ENCODE measurements at places on chromosomes 13 and 19.

DNA sequence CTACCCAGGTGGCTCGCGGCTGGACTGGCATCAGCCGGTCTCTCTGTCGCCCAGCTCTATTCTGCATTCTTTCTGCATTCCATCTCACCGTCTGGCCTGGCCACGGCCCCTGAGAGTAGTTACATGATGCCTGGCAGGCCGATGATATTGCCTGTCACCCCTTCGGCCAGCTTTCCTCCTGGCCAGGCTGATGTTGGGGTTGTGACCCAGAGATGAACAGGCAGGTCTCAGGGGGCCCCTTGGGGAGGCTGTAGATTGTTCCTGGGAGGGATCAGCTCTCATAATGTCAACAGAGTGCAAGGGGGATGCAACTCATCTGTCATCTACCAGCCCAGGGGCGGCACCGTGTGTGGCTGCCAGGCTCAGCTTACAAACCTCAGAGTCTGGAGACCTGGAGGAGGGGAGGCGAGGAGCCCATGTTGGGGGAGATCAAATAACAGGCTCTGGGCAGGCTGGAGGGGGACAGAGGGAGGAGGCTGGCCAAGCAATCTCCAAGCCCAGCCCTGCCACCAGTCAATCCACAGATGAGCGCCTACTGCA is 13.6 kb upstream of the FBXO17 start:
- no peak for DNase-seq

- no peak for DNase-seq
Observed at GRCh38 chr13:107518780-107519179, 696.6 kb downstream of the LIG4 start.

DNA sequence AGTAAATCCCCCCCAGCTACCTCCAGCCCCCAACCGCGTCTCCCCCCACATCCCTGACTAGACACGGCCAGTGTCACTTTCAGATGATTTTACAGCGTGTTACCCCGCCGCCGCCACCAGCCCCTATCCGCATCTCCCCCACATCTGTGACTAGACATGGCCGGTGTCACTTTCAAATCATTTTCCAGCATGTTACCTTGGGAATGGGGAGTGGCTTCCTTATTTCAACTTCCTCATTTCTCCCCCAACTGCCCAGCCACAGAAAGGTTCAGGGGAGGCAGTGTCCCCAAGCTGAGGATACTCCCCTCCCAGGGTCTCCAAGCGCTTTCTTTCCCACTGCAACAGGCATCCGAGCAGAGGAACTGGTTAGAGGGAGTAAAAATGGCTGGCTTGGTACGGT is 18.4 kb downstream of the ADGRL1 start:
- DNase-seq = no peak

DNA sequence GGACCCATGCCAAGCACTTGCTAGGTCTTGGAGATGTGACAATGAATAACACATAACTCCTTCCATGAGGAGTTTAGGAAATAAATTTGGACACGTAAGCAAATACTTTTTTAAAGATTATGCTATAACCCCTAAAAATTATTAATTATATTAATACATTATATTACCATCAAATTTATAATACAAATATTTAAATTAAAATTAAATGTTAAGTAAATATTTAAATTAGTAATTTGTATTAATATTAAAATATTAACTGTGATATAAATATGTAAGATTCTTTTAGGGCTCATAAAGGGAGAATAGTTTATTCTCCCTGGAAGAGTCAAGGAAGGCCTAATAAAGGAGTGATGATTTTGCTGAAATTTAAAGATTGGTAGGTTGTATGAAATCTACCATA is 121.1 kb downstream of the RAP2A start:
- no peak for DNase-seq

GRCh38 chr13:31267126-31267784 is 67.5 kb downstream of the B3GLCT start:
- DNase-seq = no peak

DNA sequence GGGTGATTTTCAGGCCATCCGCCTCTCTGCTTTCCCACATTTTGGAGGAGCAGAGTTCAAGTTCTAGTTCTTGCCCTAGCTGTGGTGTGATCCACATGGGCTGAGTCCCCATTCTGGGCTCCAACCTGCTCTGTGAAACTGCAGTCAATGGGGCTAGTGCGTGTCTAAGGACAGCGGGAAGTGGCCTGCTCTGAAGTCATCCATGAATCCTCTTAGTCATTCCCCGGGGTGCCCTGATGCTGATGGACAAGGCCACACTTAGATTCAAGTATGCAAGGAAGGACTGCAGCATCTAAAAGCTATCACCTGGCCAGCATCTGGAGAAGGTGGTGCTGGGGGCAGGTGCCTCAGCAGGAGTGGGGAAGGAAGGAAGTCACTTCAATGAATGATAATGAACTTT is 94.6 kb downstream of the TSHZ3 start:
- DNase-seq = no peak

- no peak for DNase-seq
Observed at GRCh38 chr13:110400786-110401533, 93.9 kb downstream of the COL4A2 start.

DNA sequence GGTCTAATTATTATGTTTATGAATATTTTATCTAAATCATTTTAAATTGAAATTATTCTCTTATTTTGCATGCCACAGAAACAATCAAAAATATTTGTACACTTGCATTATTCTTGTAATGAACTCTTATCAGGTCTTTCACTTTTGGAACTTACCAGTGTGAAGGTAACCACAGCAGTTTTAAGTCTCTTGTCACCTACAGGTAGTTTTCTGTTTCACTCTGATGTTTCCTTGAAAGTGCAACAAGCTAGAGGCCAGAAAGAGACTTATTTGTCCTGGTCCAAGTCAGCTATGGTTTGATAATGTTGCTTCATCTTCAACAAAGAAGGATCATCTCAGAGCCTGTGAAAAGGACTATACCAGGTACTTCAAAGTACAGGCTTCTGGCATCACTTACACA is 133.4 kb upstream of the NBEA start:
- no peak for DNase-seq

Measured in CD4-positive, alpha-beta T cell treated with Interleukin-17A for 4 hours (primary cell).